CD4-positive, CD25-positive, alpha-beta regulatory T cell (primary cell): ENCODE measurements at places on chromosomes 11 and 22. TPM values are rescaled to one million over a fixed set of nuclear protein-coding genes. Genes with fewer than 3 reads are reported as not detected.

MAPK8IP2 gene
- total RNA-seq, result 0.30 TPM

CCDC73 gene
- not detected for total RNA-seq

CCDC89 gene
- total RNA-seq, result not detected

KCNJ5 gene
- not detected for total RNA-seq

OR51B4 gene
- not detected for total RNA-seq

KRTAP5-9 gene
- 0.35 TPM for total RNA-seq

FOLR1 gene
- not detected for total RNA-seq

OR8D1 gene
- not detected for total RNA-seq

APOL5 gene
- not detected for total RNA-seq

PGA5 gene
- total RNA-seq, result not detected

DNA sequence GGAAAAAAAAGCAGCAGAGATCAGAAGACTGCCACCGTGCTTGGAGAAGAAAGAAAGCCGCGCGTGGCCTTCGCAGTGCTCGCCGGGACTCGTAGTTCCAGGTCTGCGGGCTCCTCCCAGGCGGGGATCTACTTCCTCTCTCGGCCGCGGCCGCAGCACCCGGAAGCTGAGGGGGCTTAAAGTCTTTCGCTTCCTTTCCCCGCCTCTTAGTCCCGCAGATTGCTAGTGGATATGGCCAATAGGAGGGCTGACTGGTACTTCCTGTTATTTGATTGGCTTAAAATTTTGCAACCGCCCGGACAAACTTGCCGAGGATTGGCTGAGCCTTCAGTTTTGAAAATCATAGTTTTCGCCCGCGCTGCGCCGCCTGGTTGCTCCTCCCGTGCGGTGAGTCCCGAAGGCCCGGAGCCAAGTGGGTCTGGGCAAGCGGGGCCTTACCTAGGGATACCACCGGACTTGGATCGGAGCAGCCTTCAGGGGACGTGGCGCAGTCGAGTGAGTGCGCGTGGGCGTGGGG lies at the start of gene INCENP:
Gene INCENP (plus strand): TSS at position 343 of the 517 bp plus-strand sequence. CDS start 4,151 bp downstream, outside the sequence.
- H3K36me3 ChIP-seq, result peaks cover 3% of the 10 kb centered on the region
- no peaks in the 10 kb centered on the region for H3K27me3 ChIP-seq
- peak within 1 kb of the TSS; percentile 84 for H3K4me3 ChIP-seq
- DNase-seq, result peak; percentile 98
- peak within 1 kb of the TSS; percentile 60 for H3K27ac ChIP-seq

DNA sequence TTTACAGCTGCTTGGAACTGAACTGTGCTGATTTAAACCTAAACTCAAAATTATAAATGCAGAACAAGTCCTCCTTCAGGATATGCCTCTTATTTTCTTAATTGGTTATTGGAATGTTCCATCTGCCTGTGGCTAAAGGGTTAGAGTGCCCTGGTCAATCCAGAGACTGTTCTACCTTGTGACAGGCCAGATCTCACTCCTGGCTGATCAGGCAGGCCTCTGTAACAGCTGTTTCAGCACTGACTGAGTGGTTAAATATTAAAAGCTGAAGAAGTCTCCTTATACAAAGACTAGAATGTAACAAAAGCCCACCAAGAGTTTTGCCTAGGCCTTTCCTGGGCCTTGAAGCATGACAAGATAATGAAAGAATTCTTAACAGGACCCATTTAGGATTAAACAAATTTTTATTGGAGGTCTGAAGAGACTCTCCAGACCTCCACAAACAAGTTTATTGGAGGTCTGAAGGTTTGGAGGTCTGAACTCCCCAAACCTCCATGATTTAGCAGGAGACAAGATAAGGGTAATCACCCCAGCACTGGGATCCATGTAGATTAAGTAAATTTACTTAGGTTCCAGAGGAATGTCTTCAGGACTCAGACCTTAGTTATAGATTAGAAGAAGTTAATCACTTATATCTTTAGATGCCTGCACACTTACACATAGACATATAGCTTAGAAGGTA lies 35.8 kb downstream of the TMPRSS5 start:
- no peak overlapping the region for H3K27ac ChIP-seq
- no peaks in the 10 kb centered on the region for H3K36me3 ChIP-seq
- H3K27me3 ChIP-seq, result peaks cover 2% of the 10 kb centered on the region
- no peak for DNase-seq

DNA sequence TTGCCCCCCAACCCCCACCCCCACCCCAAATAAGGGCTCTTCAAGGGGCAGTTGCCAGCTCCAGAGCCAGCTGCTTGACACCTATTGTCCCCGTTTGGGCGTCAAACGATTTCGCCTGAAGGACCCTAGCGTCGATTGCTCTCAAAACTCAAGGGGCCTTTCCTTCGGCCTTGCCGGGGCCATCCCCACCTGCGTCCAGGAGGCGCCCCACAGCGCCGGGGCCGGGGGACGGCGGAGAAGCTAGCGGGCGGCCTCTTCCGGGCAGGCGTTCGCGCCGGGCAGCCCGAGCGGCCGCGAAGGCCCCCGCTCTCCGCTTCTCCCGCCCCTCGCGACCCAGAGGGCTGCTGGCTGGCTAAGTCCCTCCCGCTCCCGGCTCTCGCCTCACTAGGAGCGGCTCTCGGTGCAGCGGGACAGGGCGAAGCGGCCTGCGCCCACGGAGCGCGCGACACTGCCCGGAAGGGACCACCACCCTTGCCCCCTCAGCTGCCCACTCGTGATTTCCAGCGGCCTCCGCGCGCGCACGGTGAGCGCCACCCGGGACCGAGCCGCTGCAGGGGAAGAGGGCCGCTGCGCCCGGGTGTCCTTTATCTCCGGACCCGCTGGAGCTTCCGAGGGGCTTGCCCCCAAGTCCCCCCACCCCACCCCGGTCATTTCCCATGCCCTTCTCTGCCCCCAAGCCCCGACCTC lies at the start of gene CAPRIN1:
Gene CAPRIN1 (plus strand): TSS at position 383 of the 687 bp plus-strand sequence. CDS start 690 bp downstream, outside the sequence.
- peak within 1 kb of the TSS; percentile 99 for H3K27ac ChIP-seq
- peak; percentile 77 for DNase-seq
- H3K4me3 ChIP-seq, result peak within 1 kb of the TSS; percentile 95

- H3K36me3 ChIP-seq, result no peaks in the 10 kb centered on the region
- H3K4me3 ChIP-seq, result no peak overlapping the region
Measured at GRCh38 chr22:33149611-33150010, 91.4 kb upstream of the SYN3 start.

DNA sequence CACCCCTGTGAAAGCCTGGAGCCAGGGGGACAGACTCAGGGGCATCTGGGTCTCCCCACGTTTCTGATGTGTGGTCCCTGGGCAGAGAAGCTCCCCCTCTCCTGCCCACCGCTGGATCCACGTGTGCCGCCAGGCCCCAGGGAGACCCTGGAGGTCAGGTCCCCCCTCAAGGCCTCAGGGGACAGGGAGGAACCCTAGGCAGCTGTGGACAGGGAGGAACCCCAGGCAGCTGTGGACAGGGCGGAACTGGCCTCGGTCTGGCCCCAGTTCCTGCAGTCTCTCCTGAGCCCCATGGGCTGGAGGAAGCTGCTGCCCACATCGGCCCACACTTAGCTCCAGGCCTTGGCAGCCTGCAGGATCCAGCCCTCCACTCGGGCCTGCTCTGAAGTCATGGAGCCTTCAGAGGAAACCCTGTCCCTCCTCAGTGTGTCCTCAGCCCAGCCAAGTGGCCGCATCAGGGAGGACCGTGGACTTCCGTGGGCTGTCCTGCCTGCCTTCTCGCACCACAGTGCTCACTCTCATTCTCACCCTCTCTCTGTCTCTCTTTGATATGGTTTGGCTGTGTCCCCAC lies 127.7 kb downstream of the BRD1 start:
- no peaks in the 10 kb centered on the region for H3K4me1 ChIP-seq
- no peak for DNase-seq
- H3K36me3 ChIP-seq, result no peaks in the 10 kb centered on the region
- no peak overlapping the region for H3K4me3 ChIP-seq
- H3K27ac ChIP-seq, result no peak overlapping the region
- peaks cover 3% of the 10 kb centered on the region for H3K27me3 ChIP-seq

- H3K4me1 ChIP-seq, result peaks cover 5% of the 10 kb centered on the region
Measured at GRCh38 chr11:75435571-75435925, 2.5 kb upstream of the KLHL35 start.

GRCh38 chr11:65774525-65775306 lies 6.1 kb downstream of the AP5B1 start:
- H3K36me3 ChIP-seq, result peaks cover 11% of the 10 kb centered on the region
- DNase-seq, result no peak
- no peaks in the 10 kb centered on the region for H3K27me3 ChIP-seq
- no peak overlapping the region for H3K4me3 ChIP-seq

- H3K36me3 ChIP-seq, result no peaks in the 10 kb centered on the region
Measured at GRCh38 chr22:35631597-35631996, 14.5 kb upstream of the MB start.

DNA sequence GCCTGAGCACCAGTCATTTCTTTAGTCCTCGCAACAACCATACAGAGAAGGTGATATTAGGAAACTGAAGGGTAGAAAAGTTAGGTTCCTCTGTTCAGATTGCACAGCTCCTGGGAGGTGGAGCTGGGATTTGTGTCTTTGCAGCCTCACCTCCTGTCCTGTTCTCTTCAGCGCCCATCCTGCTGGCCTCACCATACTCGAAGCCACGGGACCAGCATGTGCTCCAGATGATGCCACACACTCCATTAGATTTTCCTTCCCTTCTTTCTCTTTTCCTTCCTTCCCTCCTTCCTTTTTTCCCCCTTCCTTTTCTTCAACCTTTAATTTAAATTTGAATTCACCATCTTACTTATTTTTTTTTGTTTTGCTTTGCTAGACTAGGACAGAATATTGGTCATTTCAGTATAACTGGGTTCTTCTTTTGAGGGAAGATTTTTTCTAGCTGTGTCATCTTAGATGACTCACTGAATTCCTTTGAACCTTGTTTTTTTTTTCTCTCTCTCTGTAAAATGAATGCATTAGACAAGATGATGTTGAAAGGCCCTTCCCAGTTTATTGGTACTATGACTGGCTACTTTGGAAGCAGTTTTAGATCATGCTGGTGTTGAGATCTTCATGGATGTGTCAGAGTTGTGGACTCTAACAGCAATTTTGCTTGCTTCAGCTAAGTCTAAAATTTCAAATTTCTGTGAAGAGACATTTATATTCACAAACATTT lies 662.5 kb upstream of the TENM4 start:
- H3K4me1 ChIP-seq, result no peaks in the 10 kb centered on the region
- H3K27ac ChIP-seq, result no peak overlapping the region
- no peak overlapping the region for H3K4me3 ChIP-seq
- no peaks in the 10 kb centered on the region for H3K36me3 ChIP-seq
- no peak for DNase-seq

DNA sequence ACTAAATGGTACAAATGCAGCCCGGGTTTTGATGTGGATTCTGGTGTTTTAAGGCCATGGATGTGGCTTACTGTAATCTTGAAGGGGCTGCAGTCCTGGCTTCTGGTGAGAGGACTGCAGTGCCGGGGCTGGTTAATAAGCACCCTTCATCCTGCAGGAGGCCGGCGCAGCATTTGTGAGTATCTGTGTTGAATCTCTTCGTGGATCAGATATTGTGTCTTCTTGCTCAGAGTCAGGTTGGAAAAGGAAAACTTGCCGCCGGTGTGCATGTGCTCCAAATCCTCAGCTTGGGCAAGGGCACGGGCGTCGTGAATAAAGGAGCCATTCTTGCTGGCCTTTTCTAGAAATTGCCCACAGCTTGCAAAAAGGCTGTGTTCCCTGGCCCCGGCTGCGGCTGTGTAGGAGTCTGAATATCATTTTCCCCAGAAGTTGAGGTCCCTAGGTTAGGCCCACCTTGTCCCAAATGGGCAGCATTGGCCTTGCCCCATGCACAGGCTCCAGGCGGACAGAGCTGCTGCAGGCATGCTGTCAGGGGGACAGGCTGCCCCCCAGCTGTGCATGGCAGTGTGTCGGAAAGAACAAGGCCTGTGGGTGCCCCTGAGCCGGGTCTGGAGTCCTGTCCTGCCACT lies 28.9 kb upstream of the PARVB start:
- H3K27ac ChIP-seq, result no peak overlapping the region
- H3K36me3 ChIP-seq, result peaks cover 35% of the 10 kb centered on the region
- H3K4me1 ChIP-seq, result peaks cover 18% of the 10 kb centered on the region
- no peak for DNase-seq
- no peaks in the 10 kb centered on the region for H3K27me3 ChIP-seq

DNA sequence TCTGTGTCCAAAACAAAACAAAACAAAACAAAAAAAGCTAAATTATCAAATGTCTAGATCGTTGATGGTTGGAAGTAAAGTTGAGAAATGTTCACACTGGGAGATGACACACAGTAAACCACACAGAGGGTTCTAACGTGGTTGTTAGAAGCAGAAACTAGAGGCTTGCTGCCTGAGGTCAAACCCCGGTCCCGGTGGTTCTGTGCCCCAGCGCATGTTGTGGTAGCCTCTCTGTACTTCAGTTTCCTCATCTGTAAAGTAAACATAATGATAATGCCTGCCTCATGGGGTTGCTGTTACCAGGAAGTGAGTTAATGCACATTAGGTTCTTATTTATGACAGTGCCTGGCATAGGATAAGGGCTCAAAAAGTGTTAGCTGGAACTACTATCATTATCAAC lies 33.4 kb downstream of the PPARA start:
- no peak for DNase-seq
- H3K4me3 ChIP-seq, result no peak overlapping the region
- no peak overlapping the region for H3K27ac ChIP-seq
- no peaks in the 10 kb centered on the region for H3K27me3 ChIP-seq
- peaks cover 4% of the 10 kb centered on the region for H3K36me3 ChIP-seq

DNA sequence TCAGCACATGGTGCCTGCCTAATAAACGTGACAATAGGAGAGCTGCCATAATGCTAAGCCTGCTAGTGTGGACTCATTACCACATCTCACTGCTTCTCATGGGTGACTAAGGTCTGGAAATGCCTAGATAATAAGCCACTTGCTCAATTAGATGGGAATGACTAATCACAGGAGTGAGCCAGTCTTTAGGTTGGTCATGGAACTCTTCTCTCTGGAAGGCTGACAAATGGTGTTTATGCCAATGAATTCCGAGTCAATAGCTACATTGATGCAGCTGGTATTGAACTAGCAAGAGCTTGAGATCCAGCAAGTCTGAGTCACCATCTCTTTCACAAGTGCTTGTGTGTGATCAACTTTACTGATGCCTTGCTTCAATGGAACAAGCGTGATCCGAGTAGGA lies 334.9 kb downstream of the OPCML start:
- H3K4me3 ChIP-seq, result no peak overlapping the region
- no peaks in the 10 kb centered on the region for H3K4me1 ChIP-seq
- H3K27me3 ChIP-seq, result peaks cover 4% of the 10 kb centered on the region

DNA sequence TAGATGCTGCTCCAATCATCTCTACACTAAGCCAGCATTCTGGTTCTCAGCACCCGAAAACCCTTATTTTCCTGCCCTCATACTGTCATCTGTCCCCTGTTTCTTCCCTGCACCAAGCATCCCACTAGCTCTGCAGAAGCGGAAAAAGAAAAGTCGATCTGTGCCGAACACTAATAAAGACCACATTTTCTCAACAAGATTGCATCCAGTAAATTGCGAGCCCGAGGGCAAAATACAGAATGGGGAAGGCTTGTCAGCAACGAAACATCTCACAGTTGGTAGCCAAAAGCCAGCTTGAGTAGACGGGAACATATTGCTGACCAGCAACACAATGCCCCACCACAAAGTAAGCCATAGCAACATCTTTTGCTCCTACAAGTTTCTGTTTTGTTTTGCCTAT lies 227.4 kb downstream of the CADM1 start:
- H3K4me3 ChIP-seq, result no peak overlapping the region
- DNase-seq, result no peak
- no peaks in the 10 kb centered on the region for H3K36me3 ChIP-seq
- no peaks in the 10 kb centered on the region for H3K4me1 ChIP-seq
